ENCODE measurements at places on chromosomes 1 and 21.

DNA sequence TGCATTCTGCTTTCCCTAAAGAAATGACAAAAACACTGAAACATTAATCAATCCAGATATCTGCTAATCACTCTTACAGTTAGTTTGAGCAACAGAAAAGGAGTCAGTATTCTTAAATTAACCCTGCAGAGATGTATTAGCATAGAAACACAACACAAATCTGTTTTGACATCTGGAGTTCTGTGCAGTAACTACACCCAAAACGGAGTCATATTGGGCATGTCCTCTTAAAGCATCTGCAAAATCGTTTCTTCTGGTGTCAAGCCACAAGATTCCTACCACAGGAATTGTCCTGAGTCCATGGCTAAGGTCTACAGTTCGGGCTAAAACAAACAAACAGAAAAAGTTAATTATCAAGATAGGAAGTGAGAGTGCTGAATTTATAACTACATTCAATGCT lies 332.1 kb upstream of the PKN2 start:
- DNase-seq: no peak

GRCh38 chr1:83097715-83098114 lies 901.2 kb downstream of the TTLL7 start:
- no peak for DNase-seq

DNA sequence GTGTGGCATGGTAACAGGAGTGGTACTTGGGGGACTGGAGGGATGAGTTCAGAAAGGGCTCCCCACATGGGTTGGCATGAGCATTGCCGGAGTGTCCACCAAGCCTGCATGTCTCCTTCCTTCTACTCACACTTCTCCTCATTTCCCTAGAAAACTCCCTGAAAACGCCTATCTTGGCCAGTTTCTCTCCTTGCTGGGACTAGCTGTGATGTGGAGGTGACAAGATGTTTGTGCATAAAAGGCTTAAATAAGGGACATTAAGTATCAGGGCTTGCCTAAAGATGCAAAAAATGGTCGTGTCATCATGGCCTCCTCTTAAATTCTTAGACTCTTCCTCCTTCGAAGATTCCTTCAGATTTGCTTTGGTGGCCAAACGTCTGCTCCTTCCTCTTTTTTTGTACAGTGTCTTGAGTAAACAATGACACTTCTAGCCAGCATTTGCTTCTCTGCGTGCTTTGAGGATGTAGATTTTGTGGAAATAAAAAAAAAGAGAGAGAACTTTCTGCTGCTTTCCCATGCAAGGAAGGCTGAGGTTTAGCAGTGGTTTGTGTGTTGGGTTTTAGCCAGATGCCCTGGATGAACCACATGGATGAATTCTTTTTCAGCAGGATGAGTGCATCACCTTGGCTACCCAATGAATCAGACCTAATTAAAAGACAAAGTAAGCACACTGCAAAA lies 239.1 kb upstream of the IRF2BP2 start:
- no peak for DNase-seq

DNA sequence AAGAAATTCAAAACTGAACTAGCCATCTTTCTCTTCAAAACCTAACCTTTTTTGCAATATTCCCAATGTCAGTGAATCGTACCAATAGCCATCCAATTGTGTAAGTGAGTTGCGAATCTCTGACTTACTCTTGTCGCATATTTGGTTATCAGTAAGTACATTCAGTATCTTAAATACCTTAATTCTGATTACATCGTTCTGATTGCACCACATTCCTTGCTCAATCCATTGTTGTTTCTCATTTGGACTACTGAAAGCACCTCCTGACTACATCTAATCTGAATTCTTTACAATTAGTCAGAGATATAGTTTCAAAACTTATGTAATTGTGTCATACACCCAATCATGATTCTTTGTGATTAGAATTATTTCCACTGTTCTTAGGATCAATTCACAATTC lies 16.8 kb upstream of the BRINP3 start:
- no peak for DNase-seq

GRCh38 chr1:59092126-59092525 lies 204.8 kb upstream of the FGGY start:
- no peak for DNase-seq

DNA sequence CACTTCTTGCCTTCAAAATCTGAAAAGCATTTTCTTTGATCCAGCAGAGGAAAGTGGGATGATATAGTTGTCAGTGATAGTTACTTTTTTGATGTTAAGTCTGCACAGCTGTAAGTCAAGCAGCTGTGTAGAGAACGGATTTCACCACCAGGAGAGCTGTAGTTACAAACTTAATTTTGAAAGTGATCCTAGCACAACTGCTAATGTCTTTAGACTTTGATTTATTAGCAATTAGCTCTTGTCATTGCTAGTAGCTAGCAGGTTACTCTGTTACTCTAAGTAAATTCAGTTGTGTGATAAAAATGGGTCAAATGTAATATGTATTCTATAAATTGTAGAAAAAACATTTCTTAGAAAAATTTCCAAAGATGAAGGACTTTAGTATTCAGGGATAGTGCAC lies 46.0 kb downstream of the ALG6 start:
- no peak for DNase-seq

- no peak for DNase-seq
These were observed 2.4 kb upstream of the TARS2 start for GRCh38 chr1:150484861-150485260.

DNA sequence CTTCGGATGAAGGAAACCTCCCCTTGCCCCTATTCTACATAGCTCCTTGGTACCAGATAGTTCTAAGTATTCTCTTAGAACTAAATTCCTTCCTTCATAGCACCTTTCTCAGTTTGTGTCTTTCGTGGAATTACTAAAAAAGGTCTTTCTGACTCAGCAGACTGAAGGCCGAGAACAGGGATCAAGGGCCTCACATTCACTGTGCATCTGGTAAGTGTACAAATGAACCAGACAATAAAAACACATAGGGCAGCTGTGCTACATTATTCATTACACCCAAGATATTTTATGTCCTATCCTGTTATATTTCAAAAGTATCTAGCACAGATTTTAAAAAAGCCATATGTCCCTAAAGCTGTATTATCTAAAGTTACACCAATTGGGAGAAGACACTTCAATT lies 62.9 kb upstream of the HP1BP3 start:
- no peak for DNase-seq

GRCh38 chr1:193140254-193140653 lies 18.4 kb downstream of the CDC73 start:
- no peak for DNase-seq

DNA sequence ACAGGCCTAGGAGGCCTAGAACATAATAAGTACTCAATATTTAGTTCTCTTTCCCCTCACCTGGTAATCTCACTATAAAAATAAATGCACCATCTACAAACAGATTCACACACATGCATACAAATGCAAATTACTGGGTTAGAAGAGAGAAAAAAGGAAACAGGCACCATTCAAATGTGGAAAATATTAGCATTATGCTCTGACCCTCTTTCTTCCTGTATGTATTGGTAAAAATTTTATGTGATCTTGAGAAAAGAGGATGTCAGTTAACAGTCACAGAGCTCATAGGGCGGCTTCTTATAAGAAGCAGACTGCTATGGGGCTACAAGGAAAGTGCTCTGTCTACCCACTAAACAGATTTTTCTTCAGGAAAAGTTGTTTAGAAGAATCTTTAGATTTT lies 565.4 kb downstream of the LMO4 start:
- no peak for DNase-seq

GRCh38 chr1:114369930-114370329 lies 141.1 kb downstream of the TRIM33 start:
- no peak for DNase-seq

- no peak for DNase-seq
These were observed 37.5 kb upstream of the PRDM2 start for GRCh38 chr1:13662493-13662892.

- DNase-seq: no peak
These were observed 298.7 kb downstream of the TM2D1 start for GRCh38 chr1:61426254-61426653.

GRCh38 chr1:94029130-94029993 lies 91.6 kb downstream of the ABCA4 start:
- DNase-seq: no peak

- DNase-seq: no peak
These were observed 45.6 kb downstream of the KYAT3 start for GRCh38 chr1:88946861-88947260.

DNA sequence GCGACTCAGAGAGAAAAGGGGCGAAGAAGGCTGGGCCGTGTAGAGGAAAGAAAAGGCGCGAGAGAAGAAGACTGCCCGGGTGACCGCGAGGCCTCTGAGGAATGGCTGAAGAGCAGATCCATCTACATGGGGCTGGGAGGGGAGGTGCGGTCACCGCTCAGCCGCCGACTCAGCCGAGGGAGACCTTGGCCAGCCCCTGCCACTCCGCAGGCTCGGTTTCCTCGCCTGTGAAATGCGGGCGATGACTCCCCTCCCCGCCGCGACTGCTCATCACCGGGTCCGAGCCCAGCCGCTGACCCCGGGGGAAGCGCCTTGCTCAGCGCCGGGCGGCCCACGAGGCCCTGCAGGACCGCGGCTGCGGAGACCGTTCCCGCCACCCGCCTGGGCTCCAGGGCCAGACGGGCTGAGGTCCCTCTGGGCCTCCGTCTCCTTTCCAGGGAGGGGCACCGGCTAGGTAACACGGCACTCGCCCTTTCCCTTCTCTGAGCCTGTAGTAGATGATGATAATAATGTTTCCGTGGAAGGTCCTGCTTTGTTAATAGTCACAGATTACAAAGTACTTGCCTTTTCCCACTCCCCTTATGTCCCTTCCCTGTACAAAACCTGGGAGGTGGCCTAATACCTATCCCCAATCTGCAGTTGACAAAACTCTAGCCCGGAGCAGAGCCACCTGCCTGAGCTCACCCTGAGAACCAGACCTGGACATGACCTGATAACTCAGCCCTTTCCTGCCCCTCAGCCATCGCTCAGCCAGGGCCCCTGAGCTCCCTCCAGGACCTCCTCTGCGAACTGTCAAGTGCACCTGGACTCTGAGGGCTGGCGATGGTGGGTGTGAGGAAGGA lies 1.6 kb upstream of the BSND start:
- no peak for DNase-seq

GRCh38 chr1:96510391-96510790 lies 211.2 kb upstream of the PTBP2 start:
- no peak for DNase-seq

DNA sequence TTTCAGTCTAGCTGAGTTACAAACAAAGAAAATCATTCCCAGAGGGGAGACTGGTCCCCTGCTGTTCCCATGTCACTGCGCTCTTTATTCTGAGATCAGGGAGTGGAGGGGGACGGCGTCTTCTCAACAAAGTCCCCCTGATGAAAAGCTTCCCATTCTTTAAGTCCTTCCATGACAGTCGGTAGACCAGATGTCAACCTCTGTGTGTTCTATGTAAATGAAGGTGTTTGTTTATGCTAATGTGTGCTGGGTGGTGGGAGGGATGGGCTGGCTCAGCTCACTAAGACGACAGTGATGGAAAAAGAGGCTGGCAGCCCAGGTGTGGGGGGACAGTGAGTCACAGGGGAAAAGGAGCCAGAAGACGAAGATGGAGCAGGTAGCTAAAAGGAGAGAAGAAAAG lies 148.2 kb upstream of the KLHDC7A start:
- DNase-seq: no peak

DNA sequence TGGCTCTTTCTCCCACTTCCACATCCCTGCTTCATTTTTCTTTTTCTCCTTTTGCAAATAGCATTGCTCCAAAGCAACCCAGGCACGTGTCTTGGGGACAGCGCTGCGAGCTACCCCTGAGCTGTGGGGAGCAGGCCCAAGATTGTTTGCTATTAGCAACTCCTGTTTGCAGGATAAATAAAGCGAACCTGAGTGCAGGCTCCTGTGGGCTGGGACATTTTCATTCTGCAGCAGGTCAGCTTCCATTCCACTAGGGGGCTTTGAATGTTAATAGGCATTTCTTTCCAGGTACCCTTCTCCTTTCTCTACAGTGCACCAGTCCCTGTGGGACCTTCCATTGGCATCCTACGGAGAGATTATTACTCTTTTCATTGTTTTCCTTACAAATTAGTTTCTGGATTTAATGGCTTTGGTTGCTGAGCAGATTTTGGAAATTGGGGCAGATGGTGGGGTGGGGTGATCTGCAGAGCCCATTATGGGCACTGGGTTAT lies 54.0 kb downstream of the OLFML3 start:
- no peak for DNase-seq

DNA sequence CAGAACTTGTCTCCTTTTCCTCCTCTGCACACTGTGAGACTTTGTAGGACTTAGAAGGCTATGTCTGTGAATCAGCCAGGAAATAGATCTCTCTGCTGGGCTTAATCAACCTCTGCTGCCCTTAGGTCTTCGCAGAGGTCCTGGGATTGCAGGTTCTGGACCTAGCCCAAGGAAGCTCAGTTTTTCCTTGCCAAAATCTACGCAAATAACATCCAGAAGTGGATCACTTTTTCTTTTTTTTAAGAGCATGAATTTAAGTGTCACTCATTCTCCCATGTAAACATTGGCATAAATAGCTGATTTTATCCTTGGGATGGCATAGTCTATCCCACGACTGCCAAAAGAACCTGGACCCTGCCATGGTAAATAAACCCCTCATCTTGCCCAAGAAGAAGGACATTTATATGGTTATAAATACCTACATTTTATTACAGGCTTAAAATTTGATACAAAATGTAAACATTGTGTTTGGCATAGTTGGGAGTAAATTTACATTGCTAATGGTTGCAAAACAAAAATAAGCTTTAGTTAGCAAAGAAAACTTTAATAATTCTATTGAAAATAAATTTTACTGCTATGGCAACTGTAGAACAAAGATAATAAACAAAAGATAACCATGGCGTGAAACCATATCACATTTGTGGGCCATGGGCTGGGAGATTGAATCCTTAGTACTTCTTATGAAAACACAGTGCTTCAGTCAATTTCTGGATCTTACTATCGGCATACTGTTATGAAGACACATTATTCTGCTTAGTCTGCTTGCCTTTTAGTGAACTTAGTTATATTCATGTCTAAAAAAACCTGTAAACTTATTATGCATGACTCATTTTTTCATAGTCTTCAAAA lies 24.5 kb upstream of the DISC1 start:
- no peak for DNase-seq

- no peak for DNase-seq
These were observed 1.4 kb upstream of the FDPS start for GRCh38 chr1:155307247-155307740.

DNA sequence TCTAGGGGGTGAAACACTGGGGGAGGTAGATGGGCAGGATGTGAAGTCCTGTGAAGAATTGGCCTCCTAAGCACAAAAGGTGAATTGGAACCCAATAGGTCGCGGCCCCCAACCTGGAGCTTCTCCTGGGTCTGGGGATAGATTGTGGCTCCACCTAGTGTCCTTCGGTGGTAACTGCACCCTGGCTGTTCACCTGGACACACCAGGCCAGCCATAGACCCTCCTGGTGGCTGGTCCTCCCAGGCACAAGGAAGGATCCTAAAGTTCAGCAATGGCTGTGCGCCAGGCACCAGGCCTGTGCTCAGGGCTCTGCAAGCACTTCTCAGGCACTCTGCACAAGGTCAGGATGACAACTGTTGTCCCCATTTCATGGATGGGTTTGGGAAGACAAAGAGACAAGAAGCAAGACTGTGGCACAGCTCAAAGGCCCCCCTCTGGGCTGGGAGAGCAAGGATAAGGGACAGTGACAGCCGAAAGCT lies 13.5 kb downstream of the ESPN start:
- peak; percentile 54 for DNase-seq

GRCh38 chr1:67759692-67760029 lies 73.6 kb downstream of the GNG12 start:
- no peak for DNase-seq

- DNase-seq: no peak
These were observed 86.8 kb downstream of the COL24A1 start for GRCh38 chr1:86069757-86070145.

All from NCI-H187 treated with DMSO at 0.1 percent for 48 hours (cell line).